ENCODE measurements at places on chromosomes 6 and 20. TPM values are rescaled to one million over a fixed set of nuclear protein-coding genes. Genes with fewer than 3 reads are reported as not detected.
A peak's percentile ranks its signal among the peaks of the same experiment; 100 is the strongest.

RHAG gene
- not detected for total RNA-seq

FGD2 gene
- total RNA-seq, result not detected

FAM162B gene
- total RNA-seq, result not detected

RFX6 gene
- total RNA-seq, result not detected

RPS6KA2 gene
- 45.1 TPM for total RNA-seq

GRCh38 chr20:56855708-56856107 is 226.6 kb downstream of the TFAP2C start:
- no peaks in the 10 kb centered on the region for H3K4me1 ChIP-seq
- H3K4me3 ChIP-seq, result no peak overlapping the region
- no peaks in the 10 kb centered on the region for H3K27me3 ChIP-seq
- H3K36me3 ChIP-seq, result no peaks in the 10 kb centered on the region

DNA sequence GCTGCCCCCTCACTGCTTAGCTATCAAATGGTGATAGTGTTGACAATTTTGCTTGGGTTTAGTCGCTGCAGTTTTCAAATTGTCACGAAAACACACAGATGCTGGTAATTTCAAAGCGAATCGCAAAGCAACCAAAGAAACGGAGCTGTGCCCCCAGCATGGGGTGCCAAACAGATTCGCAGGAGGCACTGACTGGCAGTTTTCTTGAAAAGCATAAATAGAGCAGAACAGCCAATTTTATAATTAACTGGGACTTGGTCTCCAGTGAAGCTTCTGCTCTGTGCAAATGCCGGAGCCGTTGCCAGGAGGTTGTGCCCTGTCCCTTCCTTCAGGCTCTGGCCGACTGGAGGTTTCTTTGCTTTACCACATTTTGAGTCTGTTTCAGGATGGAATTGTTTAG is 18.8 kb downstream of the ARHGAP40 start:
- no peak overlapping the region for H3K27ac ChIP-seq
- no peak overlapping the region for H3K4me3 ChIP-seq
- H3K36me3 ChIP-seq, result no peaks in the 10 kb centered on the region
- H3K27me3 ChIP-seq, result peaks cover 29% of the 10 kb centered on the region

- H3K27me3 ChIP-seq, result no peaks in the 10 kb centered on the region
- no peaks in the 10 kb centered on the region for H3K4me1 ChIP-seq
- no peaks in the 10 kb centered on the region for H3K36me3 ChIP-seq
- no peak overlapping the region for H3K27ac ChIP-seq
- peak; percentile 44 for DNase-seq
Observed at GRCh38 chr20:51712501-51713212, 55.5 kb downstream of the ATP9A start.

DNA sequence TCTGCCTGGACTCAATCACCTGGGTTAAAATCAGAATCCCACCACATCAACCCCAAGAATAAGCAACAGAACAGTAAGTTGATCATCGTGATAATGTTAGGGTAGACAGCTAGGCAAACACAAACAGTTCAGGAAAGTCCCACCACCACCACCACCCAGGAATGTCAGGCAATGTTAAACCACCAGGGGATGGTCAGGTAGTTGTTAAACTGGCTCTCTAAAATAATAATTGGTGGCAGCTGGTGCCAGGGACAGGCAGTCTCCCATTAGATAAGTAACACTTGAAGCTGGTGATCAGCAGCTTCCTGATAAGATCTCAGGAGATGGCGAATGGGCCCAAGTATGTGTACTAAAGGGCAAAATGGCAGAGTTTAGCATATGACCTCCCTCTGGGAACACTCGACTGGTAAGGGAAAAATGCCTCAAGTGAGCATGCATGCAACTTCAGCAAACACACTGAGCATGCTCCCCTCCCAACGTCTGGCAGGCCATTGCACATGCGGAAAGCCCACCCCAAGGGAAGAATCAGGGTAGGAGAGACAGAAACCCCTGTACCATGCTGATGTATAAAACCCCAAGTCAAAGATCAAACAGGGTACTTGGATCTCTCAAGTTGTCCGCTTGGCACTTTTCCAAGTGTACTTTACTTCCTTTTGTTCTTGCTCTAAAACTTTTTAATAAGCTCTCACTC is 66.6 kb downstream of the IPCEF1 start:
- no peak for DNase-seq
- H3K27ac ChIP-seq, result no peak overlapping the region
- H3K27me3 ChIP-seq, result no peaks in the 10 kb centered on the region
- H3K4me3 ChIP-seq, result no peak overlapping the region

DNA sequence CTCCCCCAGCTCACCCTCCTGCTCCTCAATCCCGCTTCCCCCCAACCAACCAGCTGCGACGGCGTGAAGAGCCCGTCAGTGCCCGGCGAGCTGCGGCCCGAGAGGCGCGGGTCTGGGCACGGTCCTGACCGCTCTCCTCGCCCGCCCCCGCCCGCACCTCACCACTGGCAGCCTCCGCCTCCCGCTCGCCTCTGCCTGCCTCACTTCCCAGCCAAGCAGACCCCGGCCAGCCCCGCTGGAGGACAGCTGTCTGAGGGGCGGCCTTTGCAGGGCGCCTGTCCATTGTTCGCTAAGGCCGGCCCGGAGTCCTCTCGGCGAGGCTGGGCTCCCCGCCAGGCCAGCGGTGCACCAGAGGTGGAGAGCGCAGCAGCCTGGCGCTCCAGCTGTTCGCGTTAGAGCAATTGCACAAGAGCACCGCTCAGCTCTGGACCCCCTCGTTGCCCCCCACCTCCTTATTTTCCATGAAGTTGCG is 1.3 kb downstream of the SOBP start:
- H3K4me3 ChIP-seq, result peak overlapping the region; percentile 82
- H3K27ac ChIP-seq, result no peak overlapping the region
- no peaks in the 10 kb centered on the region for H3K27me3 ChIP-seq
- H3K36me3 ChIP-seq, result no peaks in the 10 kb centered on the region

DNA sequence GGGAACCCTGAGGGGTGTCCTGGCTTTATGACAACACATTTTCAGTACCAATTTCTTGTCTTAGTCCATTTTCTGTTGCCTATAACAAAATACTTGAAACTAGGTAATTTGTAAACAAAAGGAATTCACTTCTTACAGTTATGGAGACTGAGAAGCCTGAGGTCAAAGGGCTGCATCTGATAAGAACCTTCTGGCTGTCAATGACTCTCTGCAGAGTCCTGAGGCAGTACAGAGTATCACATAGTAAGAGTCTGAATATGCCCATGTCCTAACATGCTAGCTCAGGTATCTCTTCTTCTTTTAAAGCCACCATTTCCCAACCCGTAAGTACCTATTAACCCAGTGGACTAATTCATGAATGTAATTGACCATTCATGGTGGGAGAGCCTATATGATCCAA is 1458.6 kb upstream of the EYS start:
- H3K4me1 ChIP-seq, result no peaks in the 10 kb centered on the region
- H3K4me3 ChIP-seq, result no peak overlapping the region
- no peak for DNase-seq
- H3K27me3 ChIP-seq, result no peaks in the 10 kb centered on the region
- H3K36me3 ChIP-seq, result no peaks in the 10 kb centered on the region
- no peak overlapping the region for H3K27ac ChIP-seq

- no peak for DNase-seq
- no peaks in the 10 kb centered on the region for H3K4me1 ChIP-seq
- no peak overlapping the region for H3K4me3 ChIP-seq
- H3K27me3 ChIP-seq, result no peaks in the 10 kb centered on the region
Observed at GRCh38 chr20:45325371-45325770, 17.3 kb upstream of the MATN4 start.

DNA sequence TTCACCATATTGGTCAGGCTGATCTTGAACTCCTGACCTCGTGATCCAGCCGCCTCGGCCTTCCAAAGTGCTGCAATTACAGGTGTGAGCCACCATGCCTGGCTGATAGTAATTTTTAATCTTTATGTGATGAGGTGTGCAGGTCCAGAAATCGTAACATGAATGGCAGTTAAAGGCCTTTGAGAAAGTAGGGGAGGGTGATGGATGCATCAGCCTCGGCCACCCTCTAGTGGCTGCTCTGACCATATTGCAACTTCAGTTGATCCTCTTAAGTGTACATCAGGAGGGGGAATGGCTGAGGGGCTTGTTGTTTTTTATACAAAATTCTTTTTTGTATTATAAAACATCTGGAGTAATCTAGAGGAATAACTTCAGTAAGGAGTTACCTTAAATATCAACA is 193.0 kb downstream of the ZFAND3 start:
- no peak overlapping the region for H3K4me3 ChIP-seq
- no peaks in the 10 kb centered on the region for H3K27me3 ChIP-seq
- DNase-seq, result peak; percentile 71

GRCh38 chr6:140029551-140029950 is 655.1 kb upstream of the CITED2 start:
- no peaks in the 10 kb centered on the region for H3K36me3 ChIP-seq
- H3K27me3 ChIP-seq, result no peaks in the 10 kb centered on the region
- no peaks in the 10 kb centered on the region for H3K4me1 ChIP-seq
- DNase-seq, result no peak

DNA sequence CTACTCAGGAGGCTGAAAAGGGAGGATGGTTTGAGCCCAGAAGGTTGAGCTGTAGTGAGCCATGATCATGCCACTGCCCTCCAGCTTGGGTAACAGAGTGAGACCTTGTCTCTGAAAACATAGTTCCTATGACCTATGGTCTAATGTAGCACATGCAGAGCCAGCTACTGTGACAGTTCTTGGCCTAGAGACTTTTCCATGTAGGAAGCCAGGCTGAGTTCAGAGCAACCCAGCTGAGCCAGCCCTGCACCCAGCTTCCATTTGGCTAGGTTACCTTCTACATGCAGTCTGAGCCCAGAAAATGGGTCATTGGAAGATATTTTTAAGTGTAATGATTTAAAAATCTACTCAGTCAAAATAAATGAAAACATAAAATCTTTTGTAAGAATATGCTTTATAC is 92.8 kb downstream of the FNDC1 start:
- no peak for DNase-seq
- H3K36me3 ChIP-seq, result no peaks in the 10 kb centered on the region
- H3K4me3 ChIP-seq, result no peak overlapping the region
- H3K27ac ChIP-seq, result no peak overlapping the region
- H3K4me1 ChIP-seq, result peaks cover 13% of the 10 kb centered on the region

GRCh38 chr20:2108987-2109386 is 7.4 kb downstream of the STK35 start:
- DNase-seq, result peak; percentile 90
- H3K36me3 ChIP-seq, result peaks cover 9% of the 10 kb centered on the region
- H3K4me1 ChIP-seq, result peaks cover 37% of the 10 kb centered on the region
- no peaks in the 10 kb centered on the region for H3K27me3 ChIP-seq
- no peak overlapping the region for H3K4me3 ChIP-seq

DNA sequence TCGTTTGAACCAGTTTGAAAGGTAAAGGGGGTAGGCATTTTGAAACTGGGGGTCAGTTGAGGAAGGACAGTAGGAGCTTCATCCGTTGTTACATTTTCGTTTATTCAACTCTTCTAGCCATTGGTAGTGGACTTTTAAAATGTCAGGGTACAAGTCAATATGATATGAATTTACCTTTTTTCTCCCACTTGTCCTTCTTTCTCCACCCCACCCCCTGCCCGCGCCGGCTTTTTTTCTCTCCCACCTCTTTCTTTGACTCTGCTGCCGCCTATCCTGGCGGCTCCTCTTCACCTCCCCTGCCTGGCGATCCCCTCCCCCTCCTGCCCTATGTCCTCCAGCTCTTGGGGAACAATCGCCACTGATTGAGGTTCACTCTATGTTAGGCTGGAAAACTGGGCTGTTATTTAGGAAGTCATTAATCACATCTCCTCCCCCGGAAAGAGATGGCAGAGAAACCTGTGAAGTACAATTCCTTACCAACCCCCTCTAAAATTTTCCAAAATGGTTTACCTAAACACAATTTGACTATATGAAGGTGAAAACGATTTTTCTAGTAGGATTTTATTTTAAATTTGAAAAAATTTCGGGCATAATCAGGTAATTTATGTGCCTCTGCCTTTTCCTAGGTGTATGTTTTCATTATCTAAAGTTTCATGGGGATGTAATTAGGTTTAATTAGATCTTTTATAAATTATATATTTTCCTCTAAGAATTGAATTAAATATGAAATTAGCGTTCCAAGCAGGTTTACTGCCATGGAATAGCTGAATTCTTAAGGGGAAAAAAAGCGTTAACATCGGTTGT is 778 bp upstream of the LIN28B start:
- no peak for DNase-seq
- H3K27ac ChIP-seq, result no peak overlapping the region
- no peaks in the 10 kb centered on the region for H3K4me1 ChIP-seq
- H3K4me3 ChIP-seq, result no peak overlapping the region
